ENCODE measurements at places on chromosomes 2 and 18. TPM values are rescaled to one million over a fixed set of nuclear protein-coding genes. Genes with fewer than 3 reads are reported as not detected.

LBX2 gene
- polyA plus RNA-seq = 0.80 TPM

DNA sequence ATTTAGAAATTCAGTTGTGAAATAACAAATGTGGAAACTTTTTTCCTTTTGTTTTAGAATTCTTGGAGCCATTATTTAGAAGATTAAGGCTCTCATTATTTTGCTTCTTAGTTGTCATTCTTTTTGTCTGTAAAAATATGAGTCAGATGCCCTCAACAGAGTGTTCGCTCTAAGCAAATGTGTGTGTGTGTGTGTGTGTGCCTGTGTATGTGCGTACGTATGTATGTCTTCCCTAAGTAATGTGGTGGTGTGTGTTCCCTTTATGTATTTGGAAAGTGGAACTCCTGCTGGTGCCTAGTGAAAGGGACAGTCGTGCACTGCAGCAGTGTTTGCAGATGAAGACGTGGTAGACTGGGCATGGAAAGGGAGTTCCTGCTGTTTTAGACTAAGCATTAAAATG is 27.5 kb downstream of the ZNF407 start:
- no peak for DNase-seq

DNA sequence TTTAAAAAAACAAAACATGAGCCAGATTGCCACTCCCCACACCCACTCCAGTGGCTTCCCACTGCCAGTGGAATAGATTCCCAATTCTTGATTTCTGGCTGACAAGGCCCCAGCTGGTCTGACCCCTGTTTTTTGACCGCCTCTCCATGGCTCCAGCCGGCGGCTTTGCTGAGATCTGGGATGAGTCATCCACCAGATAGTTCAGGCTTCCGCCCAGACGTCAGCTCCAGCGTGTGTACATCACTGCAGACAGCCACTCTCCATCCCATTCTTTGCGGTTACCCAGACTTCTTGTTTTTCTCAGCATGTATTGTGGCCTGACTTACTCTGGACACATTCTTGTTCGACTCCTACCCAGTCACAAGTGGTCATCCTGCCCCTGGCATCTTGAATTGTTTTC is 227.9 kb downstream of the GBX2 start:
- DNase-seq = peak; percentile 33

DNA sequence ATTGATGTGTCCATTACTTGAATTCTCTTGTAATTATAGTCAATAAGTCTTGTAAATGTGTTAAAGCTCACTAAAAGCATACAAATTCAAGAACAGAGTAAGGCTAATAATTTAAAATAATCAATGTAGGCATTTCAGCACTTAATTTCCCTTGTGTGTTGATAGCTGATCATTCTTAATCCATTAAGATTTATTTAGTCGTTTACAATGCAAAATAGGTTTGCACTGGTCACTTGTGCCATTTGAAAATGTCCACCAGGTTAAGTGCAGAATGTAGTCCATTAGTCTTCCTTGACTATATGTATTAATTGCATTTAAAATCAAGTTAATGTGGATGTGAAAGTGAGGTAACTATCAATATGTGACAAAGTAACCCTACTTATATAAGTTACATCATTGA is 39.4 kb downstream of the ZNF407 start:
- no peak for DNase-seq

DNA sequence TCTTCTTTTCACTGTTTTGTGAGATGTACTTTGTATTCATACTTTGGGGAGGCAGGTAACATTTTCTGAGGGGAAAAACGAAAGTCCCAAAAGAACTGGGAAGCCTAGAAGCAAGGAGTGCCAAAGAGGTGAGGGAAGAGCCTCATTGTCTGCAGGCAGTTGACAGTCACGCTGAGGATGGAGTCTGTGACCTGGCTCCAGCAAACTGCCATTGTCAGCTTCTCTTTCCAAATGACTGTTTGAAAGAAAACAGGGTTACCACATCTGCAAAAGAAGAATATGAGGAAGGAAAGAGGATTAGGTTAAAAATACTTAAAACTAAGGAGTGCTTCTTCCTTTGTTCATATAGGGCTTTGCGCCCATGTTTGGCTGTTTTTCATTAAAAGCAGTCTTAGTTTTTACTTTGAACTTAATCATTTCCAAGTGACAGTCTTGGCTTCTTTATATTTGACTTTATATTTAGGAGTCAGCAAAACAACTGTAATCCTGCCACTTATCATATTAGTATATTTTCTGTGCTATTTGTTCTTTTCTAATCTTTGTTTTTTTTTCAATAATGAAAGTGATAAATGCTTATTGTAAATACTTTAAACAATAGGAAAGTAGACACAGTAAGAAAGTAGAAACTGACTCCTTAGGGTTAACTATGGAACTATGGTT is 35.0 kb downstream of the CERS6 start:
- DNase-seq = peak; percentile 34

- no peak for DNase-seq
These were observed 58.2 kb upstream of the REG3G start for GRCh38 chr2:78967294-78967693.

DNA sequence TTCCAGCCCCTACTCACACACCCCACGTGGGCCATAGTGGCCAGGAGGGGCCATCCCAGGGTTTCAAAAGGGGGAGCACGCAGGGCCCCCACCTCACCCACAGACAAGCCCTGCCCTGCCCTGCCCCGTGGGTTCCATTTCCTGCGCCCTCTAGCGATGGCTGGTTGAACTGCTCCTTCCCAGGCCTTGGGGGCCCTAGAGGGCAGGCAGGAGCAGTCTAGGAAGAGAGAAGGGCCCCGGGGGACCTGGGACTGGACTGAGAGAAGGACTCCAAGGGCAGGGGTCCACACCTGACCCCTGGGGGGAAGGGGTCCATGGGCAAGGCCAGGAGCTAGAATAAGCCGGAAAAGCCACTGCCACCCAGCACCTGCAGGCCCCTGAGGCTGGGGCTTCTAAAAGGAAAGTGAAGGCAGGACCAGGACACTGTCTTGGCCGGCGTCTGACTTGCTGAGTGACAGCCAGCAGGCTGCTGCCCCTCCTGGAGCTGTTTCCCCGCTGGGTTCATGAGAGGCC is 10.1 kb downstream of the CYP26B1 start:
- DNase-seq = no peak

GRCh38 chr2:180016937-180017336 is 9.8 kb upstream of the CWC22 start:
- DNase-seq = no peak

GRCh38 chr2:66872081-66872985 is 437.4 kb downstream of the MEIS1 start:
- DNase-seq = no peak

DNA sequence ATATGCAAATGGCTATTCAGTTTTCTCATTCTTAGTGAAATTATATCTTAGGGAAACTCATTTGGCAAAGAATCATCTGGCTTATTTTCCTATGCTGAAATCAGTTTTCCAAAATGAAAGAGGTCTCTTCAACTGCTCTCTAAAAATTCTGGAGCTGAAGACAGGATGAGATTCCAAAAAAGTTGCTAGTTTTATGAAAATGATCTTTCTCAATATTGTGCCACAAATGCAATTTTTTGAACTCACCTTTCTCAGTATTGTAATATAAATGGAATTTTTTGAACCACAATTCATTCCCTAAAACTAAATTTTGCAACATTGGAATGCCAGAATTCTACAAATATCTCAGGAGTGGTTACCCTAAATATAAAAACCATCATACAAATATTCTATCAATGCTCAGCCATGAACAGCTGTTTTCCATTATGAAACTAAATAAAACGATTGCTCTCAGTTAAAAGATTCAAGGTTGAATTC is 147.7 kb upstream of the PKDCC start:
- DNase-seq = peak; percentile 78

All from muscle of leg (tissue), 16 donors.